HS-5 (cell line): ENCODE measurements at places on chromosomes 13 and 19.

GRCh38 chr13:84864341-84864740 is 934.9 kb downstream of the SLITRK6 start:
- DNase-seq, result no peak

GRCh38 chr19:11098861-11099260 is 9.6 kb downstream of the LDLR start:
- no peak for DNase-seq

GRCh38 chr13:28258417-28258816 is 120.1 kb downstream of the PAN3 start:
- no peak for DNase-seq

- no peak for DNase-seq
Observed at GRCh38 chr13:48160606-48161278, 65.8 kb upstream of the MED4 start.

DNA sequence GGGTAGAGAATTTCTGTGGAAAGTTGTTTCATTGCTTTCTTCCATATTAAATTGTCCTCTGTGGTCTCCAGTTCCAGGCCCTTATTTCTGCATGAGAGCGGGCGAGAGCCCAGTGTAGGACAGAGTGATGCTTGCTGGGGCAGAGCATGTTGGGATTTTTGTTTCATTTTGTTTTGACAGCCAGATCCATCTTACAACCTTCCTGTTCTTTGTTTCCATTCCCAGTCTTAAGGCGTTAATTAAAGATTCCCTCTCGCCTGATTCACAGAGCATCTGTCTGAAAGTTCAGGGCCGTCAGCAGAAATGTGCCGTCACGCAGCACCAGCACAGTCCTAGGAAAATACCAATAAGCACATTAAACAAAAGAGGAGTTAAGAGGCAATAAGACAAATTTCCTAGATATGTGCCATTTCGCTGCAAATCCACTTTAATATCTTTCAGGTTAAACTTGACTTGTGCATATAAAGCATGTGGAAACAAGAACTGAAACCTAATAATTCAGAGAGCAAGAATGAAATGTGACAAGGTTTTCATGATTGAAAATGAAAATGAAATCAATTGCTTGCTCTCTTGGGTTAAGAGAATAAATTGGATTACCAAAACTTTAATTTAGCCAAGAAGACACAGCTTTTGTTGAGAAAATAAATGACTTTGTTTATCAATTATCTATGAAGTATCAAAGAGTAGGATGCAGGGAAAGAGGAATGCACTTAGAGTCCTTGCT is 210.7 kb upstream of the SLC10A2 start:
- DNase-seq, result no peak

DNA sequence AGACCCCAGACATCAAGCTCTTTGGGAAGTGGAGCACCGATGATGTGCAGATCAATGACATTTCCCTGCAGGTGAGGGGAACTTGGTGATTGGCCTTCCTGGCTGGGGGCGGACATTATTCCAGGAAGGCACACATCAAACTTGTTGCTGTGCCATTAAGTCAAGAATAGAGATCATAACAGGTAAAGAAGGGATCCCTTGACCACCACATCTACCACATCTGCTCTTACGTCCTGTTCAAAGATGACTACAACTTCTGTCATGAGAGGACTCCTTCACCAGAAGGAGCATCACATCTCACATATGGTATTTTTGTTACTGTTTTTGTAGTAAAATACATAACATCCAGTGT is 1.1 kb downstream of the RPS5 start:
- DNase-seq, result no peak
